ENCODE measurements at places on chromosomes 16 and 17.

DNA sequence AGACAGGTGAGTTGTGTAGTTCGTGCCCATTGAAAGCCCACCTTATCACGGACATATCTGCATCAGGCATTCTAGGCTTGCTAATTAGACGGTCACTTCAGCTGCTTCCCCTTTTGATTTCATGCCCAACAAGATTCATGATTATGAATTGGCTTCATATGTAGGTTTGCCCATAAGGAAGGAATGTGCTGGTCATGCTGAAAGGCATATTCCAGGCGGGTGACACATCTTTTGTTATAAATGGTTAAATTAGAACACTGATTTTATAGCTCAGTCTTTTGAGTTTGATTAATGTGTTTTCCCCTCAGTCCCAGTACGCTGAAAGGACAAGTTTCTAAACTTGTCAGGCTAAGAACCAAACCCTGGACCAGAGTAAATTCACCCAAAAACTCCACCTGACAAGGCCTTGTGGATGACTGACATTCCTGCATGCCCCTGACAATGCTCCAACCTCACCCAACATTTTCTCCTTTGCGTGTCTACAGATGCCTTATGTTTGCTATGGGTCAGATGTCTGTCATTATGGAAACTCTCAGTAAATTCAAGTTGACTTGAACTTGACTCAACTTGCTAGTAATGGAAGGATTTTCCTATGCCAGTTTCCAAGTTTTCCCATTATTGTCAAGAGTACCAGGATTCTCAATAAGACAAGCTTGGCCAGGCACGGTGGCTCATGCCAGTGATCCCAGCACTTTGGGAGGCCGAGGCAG, 421.9 kb downstream of the PMP22 start:
- no peak for DNase-seq

DNA sequence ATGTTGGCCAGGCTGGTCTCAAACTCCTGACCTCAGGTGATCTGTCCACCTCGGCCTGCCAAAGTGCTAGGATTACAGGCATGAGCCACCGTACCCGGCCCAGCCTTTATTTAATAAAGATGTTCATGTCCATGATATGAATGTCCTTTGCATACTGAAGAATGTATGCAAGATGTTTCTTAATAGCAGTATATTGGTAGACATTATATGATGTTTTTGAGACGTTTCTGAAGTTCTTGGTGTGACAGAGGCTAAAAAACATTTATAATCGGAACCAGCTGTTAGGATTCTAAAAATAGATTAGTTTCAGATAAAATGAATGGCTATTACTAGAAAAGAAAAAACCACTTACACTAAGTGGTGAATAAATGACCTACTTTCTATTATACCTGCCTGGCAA, 11.8 kb downstream of the PDZD9 start:
- DNase-seq, result no peak

DNA sequence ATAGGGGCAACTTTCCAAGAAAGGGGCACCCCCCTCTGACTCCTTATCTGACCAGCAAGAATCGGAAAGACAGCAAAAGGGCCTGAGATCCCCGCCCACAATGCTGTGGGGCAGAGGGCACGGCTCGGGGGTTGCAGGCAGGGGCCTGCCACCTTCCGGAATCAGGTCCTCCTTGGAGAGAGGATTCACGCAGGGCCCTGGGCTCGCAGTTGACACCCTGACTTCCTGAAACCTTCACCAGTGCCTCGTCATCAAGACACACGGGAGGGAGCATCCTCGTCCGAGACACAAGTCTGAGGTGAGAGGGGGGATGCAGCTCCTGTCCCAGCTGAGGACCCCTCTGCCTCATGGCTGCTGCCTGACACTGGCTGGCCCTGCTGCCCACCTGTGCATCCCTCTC, 81.2 kb downstream of the LMF1 start:
- DNase-seq, result no peak

DNA sequence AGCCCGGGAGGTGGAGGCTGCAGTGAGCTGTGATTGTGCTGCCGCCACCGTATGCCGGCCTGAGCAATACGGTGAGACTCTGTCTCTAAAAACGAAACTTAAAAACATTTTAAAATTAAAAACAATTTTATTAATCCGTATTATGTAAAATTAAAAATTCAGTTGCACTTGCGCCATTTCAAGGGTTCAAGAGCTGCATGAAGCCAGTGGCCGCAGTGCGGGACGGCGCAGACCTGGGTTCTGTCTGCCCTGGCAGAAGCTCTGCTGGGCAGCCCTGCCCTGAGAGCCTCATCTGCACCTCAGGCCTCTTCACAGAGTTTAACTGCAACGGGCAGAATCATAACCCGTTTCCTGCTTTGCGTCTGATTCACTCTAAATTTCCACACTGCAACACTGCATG, 31.7 kb downstream of the TBC1D16 start:
- DNase-seq, result no peak

- DNase-seq, result no peak
Observed at GRCh38 chr16:77899416-77899815, 111.1 kb downstream of the VAT1L start.

GRCh38 chr17:77454242-77455095, 313.7 kb downstream of the SEC14L1 start:
- no peak for DNase-seq

- DNase-seq, result no peak
Observed at GRCh38 chr17:1467898-1468492, 12.0 kb upstream of the CRK start.

GRCh38 chr17:73209436-73209835, 16.6 kb downstream of the COG1 start:
- no peak for DNase-seq

DNA sequence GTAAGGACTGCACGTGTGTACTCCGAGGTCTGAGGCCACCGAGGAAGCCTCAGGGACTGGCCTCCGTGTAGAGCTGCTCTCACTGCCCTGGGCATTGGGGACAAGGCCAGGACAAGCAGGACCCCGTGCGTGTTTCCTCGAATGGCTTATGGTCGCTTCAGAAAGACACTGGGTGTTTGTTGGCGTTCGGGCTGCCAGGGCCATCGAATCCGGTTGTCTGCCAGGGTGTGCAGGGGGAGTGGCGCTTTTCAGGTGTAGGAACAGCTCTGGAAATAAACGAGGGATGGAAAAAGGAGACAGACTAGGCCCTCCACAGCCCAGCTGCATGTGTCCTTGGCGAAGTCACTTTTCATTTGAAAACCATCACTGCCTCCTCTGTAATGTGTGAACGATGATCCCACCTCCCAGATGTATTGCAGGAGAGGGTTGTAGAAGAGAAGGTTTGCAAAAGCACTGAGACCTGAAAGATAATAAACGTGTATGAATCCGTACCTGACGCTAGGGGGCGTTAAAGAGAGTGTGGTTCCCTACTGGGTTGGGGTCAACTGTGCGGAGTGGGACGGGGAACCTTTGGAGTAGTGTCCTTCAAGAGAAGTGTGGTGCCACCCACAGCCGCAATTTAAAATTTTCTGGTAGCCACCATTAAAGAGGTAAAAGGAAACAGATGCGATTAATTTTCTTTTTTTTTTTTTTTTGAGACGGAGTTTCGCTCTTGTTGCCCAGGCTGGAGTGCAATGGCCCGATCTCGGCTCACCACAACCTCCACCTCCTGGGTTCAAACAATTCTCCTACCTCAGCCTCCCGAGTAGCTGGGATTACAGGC, 2.1 kb upstream of the ZSCAN10 start:
- DNase-seq, result no peak

DNA sequence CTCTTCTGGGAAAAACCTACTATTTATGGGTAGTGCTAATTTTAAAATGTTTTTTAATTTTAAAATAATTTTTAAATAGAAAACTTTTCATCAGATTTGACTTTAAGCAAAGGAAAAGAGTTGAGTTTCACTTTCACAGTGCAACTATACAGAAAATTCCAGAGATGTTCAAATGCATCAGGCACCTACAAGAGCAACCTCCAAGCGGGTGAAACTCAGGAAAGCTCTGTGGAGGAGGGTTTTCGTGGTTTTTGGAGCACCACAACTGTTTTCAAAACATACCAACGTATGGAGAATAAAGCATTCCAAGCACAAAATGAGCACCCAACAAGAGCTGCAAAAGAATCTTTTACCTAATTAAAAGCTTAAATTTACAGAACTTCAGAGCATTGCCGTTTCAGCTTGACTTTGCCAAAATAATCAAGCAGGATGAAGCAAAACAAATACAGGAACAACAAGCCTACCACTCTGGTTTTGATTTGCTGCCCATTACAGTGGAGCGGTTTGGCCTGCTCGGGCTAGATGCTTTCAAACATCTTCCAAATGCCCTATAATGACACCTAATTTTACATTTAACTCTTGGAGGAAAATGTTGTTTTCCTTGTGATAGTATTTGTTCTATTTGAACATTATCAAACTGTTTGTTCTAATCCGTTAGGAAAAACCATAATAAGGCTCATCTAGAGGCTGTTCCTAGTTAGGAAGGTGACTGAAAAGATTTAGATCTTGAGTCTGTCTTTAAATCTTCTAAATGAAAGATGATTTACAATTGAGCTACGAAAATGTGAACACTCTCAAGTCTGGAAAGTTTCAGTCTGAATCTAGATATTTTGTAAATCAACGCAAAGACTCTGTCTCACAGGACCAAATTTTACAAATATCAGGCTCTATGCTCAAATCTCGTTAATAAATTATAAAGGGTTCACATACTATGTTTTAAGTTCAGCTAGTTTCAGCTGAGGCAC, 34.5 kb downstream of the NACA2 start:
- no peak for DNase-seq

- DNase-seq, result no peak
Observed at GRCh38 chr17:1673041-1673785, 11.5 kb downstream of the PRPF8 start.

DNA sequence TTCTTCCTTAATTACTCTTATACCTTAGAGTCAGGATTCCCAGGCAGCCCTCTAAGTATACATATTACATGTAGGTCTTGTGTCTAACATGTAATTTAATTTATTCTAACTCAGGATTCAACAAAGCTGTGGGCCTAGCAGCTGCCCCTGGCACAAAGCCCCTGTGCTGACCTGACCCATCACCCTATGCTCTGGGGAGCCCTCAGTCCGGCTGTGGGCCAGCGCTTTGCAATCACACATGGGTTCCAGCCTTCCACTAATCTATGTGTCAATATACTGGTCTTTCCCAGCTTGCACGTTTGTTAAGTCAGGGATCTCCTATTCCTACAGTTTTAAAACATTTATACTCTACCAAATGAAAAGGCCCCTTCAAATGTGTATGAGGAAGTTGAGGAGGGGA, 62.7 kb upstream of the SREBF1 start:
- no peak for DNase-seq

DNA sequence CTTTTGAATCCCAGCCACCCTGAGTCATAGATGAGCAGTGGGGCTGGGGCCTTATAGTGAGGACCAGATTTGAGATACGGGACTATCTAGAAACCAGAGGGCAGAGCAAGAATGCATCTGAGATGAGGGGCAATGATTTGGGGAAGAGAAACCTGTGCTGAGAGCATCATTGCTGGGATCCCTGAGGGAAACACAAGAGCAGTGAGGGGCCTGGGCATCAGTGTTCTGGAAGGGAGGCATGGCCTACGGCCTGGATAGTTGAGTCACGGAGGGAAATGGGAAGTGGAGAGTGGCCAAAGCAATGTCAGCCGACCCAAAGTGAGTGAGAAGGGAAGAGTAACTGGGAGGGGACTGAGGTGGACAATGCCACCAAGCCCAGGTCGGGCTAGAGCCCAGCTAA, 5.2 kb downstream of the CAMTA2 start:
- DNase-seq, result no peak

DNA sequence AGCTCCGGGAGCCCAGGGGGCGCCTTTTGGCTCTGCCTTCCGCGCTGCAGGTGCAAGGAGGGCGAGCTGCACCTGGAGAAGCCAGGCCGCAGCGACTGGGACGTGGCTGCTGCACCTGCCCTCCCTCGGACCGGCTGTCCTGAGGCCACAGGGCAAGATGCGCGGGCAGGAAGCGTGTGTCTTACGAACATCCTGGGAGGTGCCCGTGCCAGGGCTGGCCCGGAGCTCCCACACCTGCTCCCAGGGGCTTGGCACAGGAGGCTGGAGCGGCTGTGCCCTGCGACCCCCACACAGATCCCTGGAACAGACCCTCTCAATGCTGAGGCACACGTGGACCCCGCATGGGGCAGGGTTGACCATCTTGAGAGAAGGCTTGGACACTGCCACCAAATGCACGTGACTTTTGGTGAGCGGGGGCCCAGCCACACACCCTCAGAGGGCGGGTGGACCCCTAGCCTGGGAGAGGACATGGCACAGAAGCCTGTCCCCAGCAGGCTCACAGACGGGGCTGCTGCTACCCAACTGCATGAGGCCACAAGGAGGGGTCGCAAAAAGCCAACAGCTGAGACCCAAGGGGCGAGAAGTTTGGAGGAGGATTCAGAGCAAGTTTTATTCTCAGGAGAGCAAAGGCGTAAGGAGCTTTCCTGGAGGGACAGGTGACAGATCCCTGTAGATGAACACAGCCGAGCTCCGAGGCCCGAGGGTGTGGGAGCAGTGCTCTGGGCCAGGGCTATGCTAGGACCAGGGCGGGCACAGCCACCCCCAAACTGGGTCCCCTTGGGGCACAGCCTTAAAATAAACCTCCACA, 11.4 kb downstream of the NDUFAF8 start:
- no peak for DNase-seq

DNA sequence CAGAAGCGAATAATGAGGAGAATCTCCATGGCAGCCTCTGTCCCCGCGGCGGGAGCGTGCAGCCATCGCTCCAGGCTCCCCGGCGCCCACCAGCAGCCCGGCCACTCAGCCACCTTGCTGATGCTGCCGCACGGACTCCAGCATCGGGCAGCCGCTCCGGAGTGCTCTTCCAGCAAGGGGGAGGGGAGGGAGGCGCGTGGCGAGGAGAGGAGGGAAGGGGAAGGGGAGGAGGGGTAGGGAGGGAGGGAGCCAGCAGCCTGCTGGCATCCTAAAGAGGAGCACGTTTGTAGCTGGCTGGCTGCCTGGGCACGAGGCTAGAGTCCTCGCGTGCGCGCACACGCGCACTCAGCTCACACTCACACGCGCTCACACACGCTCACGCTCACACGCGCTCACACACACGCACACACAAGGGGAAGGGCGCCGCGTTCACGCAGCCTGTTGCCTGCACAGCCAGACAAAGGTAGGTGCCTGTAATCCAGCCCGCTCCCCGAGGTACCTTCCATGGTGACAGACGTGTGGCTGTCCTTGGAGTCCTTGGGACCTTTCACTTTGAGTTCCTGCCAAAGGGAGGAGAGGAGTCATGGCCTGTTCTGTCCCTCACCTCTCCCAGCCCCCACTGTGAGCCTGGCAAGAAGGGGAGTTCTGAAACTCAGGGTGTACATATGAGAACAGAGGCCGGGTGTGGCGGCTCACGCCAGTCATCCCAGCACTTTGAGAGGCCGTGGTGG, 82.1 kb downstream of the TIMM22 start:
- DNase-seq, result no peak

GRCh38 chr17:74968361-74968780, 4.2 kb downstream of the HID1 start:
- no peak for DNase-seq

DNA sequence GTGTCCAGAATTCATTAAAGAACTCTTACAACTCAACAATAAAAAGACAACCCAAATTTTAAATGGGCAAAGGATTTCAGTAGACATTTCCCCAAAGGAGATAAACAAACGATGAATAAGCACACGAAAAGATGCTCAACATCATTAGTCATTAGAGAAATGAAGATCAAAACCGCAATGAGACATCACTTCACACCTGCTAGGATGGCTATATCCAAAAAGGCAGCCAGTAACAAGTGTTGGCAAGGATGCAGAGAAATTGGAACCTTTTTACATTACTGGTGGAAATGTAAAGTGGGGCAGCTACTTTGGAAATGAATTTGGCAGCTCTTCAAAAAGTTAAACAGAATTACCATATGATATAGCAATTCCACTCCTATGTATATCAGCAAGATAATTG, 42.0 kb downstream of the PITPNM3 start:
- no peak for DNase-seq

GRCh38 chr17:31171701-31172100, 76.9 kb downstream of the NF1 start:
- no peak for DNase-seq

- no peak for DNase-seq
Observed at GRCh38 chr17:1109606-1110540, 69.9 kb downstream of the ABR start.
